ENCODE measurements at places on chromosomes 2 and 18.

- no peak for DNase-seq
Observed at GRCh38 chr18:51998711-51999110, 341.3 kb upstream of the DCC start.

DNA sequence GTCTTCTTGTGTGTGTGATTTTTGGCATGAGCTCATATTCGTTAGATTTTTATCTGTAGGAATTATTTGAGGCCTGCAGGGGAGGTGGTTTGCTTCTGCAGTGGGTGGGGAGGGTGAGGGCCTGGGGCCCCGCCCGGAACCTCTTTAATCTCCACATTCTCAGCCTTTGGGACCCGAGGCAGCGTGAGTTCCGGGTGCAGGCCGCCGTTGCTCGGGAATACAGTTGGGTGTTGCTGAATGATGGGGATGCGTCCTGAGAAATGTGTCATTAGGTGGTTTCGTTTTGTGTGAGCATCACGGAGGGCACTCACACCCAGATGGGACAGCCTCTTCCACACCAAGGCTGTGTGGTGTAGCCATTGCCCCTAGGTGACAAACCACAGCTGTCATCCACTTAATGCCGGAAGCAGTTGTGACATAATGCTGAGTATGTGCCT, 13.7 kb upstream of the GAL3ST2 start:
- DNase-seq: peak; percentile 42

DNA sequence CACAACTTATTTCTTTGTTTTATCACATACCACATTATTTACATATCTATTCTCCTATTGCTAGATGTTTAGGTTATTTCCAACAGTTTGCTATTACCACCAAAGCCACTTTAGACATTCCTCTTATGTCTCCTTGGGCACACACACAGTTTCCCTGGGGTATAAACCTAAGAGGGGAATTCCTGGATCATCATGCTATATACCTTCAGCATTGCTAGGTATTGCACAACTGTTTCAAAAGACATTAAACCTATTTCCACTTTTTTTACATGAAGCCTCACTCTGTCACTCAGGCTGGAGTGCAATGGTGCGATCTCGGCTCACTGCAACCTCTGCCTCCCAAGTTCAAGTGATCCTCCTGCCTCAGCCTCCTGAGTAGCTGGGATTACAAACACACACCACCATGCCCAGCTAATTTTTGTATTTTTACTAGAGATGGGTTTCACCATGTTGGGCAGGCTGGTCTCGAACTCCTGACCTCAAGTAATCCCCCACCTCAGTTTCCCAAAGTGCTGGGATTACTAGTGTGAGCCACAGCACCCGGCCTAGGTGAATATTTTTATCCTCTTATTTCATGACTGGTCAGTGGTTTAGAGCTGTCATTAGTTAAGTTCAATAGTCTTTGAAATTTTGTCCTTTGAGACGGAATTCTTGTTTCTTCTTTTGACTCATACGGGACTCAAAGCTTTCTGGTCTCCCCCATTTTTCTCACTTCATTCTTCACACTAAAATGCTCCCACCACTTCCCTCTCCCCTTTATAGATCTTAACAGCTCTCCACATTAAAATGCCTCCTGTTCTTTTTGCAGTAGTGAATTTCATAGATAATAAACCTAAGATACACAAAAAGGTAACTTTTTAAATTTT, 30.3 kb downstream of the SULT1C4 start:
- DNase-seq: no peak

DNA sequence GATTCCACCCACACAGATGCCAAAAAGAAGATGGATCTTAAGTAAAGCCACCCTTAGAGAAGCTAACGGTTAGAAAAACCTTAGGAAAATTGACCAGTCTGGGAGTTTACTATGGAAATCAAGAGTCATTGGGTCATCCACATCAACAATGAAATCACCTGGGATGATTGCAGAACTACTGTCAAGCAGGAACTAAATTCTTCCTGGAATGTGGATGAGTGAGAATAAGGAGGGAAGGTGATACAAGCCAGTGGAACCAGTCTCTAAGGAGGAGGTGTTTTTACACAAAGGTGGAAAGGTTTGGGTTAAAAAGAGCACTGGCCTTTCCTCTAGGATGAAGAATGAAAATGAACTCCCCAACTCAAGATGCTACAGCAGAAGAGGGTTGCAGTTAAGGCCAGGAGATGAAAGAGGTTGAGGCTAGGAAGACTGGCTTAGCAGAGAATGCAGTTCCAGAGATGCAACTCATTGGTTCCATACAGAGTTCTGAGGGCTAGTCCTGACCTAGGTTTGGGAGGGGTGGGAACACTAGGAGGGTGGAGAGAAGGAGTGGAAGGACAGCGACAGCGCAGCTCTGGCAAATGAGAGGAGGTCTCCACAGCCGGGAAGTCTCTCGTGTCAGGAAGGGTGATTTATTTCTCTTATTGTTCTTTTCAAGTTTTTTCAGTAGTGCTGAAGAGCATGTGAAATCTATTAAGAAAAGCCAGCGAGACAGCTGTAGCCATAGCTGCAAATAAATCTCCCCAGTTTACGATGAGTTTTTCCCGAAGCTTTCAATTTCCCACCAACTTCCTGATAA, 27.7 kb upstream of the KDM3A start:
- DNase-seq: no peak

- no peak for DNase-seq
Observed at GRCh38 chr2:181751266-181752030, 71.1 kb upstream of the NEUROD1 start.

DNA sequence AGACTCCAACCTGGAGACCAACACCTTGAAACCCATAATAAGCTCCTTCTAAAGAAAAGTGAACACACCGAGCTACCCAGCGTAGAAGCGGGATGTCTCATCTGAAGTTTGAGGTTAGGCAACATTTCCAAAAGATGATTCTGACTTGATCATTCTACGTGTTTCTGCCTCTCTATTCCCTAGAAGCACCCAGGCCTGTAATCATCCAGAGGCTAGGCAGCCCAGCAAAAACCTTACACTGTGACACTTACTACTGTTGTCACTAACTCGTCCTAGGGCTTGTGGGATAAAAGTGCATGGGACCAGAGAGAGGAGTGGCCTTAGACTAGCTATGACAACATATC, 1.4 kb downstream of the ZBTB14 start:
- DNase-seq: no peak

- DNase-seq: no peak
Observed at GRCh38 chr2:72988726-72989273, 71.5 kb downstream of the EMX1 start.

DNA sequence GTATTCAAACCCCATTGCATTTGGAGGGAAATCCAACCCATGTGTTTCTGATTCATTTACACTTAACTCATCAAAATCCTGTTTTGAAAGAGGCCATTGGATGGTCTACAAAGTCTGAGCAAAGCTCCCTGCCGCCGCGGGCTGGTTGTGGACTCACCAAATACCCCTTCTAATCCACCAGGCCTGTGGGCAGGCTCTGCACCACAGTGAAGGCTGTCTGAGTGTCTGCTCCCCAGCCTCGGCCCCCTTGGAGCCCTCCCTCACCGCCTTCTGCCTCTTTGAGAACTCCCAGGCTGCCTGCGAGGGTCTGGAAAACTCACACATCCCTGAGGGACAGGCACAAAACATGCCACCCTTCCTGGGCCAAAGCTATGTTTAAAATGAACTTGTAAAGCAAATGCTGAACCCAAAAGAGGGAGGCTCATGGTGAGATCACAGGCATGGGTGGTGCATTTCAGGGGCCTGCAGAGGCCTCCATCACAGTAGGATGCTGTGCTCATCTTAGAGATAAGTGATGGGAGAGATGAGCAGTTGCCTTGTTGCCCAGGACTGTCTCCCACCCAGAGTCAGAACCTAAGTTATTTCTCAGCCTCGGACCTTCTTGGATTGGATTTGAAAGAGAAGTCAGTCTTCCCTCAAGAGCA, 225.0 kb downstream of the CYP26B1 start:
- no peak for DNase-seq

DNA sequence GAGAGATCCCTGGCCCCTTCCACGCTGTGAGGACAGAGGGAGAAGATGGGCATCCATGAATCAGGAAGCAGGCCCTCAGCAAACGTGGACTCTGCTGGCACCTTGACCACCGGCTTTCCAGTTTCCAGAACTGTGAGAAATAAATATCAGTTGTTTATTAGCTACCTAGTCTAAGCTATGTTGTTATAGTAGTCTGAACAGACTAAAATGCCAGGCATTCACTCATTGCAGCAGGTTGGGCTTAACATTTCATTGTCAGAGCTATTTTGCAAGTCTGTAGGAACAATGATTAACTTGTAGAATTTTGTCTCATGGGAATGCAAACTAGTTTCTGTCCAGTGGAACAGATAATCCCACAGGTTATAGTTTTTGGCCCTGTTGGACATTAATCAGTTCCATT, 24.8 kb upstream of the TBC1D8 start:
- no peak for DNase-seq

DNA sequence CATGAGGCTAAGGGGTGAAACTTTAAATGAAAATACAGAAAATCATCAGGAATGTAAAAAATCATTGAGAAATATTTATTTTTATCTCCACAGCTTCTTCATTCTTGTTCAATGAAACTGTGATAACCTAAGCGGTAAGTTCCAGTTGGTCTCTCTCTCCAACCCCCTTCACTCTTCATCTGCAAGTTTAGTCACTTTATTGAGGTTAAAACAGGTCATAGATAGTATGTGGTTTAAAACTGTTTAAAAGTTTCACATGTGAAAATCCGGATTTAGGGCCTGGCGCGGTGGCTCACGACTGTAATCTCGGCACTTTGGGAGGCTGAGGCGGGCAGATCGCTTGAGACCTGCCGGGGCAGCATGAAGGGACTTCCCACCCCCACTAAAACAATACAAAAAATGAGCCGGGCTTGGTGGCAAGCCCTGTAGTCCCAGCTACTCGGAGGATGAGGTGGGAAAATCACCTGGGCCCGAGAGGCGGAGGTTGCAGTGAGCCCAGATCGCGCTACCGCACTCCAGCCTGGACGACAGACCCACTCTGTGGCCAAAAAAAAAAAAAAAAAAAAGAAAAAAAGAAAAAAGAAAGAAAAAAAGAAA, 1.6 kb upstream of the PHLPP1 start:
- no peak for DNase-seq

DNA sequence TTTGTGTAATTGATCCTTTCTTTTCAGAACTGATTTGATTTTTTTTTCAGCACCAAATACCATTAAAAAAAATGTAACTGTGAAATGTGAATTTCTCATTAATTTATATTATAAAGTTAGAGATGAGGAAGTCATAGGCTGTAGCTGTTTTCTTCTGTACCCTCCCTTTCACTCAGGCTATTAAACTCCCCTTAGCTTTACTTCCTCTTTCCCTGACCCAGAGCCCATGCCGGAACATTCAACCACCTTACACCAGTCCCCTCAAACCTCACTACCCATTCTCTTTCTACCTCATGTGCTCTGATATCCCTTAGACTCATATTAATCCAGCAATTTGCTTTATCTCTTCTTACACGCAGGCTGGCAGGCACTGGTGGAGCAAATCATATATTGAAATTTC, 12.4 kb downstream of the GALNT5 start:
- no peak for DNase-seq

DNA sequence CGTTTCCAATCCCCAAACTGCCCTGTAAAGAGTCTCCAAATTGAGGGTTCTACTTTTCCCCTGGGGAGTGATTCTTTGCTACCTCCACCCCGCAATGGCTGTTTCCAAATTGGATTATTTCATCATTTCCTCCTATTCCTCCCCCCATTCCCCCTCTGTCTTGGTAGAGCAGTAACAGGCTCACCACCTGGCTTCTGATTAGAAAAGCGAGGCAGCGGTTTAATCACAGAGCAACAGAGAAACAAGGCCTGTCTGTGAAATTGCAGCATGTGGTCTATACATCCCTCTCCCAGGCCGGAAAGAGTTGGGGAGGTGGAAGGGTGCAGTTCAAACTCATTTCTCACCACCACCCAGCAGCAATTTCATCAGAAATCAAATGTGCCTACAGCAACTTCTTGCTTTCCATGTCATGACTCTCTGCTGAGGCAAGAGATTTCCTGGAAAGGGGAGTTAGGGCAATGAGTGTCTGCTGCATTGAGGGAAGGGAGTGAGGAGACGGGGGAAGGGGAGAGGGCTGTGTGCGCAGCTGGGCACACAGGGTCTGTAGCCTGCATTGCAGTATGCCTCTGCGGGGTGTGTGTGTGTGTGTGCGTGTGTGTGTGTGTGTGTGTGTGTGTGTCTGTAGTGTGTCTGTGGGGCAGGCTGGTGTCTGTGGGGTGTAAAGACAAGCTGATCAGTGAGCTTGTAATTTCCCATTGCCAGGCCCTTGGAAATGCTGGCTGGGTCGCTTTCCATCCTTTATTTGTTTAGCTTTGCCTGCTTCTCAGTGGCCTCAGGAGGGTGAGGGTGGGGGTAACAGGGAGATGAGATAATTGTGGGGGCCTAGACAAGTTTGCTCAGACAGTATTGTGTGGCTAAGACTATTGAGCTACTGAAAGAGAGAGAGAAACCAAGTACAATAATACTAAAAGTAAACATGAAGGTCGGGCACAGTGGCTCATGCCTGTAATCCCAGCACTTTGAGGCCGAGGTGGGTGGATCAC, 13.5 kb upstream of the IGFBP2 start:
- DNase-seq: no peak

GRCh38 chr18:55121397-55122170, 162.3 kb upstream of the CCDC68 start:
- DNase-seq: no peak

DNA sequence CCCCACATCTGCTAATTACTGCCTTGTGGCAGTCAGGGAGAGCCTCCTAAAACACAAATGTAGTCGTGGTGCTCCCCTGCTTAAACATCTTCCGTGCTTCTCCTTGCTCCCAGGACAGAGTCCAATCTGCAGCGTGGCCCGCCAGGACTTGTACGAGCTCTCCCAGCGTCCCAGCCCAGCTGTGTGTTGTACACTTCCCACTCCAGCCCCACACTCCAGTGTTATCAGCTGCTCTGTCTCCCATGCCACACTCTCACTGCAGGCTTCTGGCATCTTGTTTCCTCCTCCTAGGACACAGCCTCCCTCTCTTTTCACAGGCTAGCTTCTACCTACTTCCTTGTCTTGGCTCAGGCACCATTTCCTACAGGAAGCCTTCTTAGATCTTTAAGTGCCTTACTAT, 199.4 kb downstream of the ALPK2 start:
- DNase-seq: no peak

- no peak for DNase-seq
Observed at GRCh38 chr2:239249048-239249447, 151.8 kb downstream of the HDAC4 start.

DNA sequence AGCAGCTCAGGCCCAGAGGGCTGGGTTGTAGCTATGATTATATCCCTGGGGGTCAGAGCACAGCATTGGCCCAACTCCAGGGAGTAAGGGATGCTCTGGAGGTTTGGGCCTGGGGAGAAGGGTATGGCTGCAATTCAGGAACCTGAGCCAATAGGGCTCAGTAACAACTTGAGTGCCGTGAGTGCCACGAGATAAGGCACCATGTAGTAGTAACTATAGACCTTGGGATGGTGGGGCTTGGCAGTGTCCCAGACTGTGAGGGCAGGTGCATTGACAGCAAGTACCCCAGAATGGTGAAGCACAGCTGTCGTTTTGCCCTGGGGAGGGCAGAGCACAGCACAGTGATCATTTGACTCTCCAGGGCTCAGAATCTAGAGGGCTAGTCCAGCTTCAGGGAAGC, 45.1 kb upstream of the ZNF396 start:
- no peak for DNase-seq

GRCh38 chr2:66575625-66576310, 140.8 kb downstream of the MEIS1 start:
- DNase-seq: no peak

GRCh38 chr2:88188748-88189147, 18.6 kb downstream of the THNSL2 start:
- no peak for DNase-seq
